ENCODE measurements at places on chromosomes 6 and 20.

DNA sequence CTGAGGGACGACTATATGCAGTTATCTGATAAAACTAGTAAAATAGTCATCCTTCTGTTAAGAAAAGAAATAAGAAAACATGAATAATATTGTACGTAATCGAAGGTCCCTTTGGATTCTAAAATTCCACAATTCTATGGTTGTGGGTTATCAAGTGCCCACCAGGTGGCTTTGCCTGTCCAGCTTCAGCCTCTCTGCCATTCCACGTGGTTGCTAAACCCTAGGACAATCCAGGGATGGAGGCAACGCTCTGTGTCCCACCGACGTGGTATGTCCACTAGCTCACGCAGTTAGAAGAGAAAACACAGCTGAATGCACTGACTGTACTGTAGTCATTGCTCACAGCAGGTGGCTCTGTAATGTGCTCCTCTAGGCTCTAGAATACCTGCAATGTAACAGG, 349.3 kb downstream of the FARS2 start:
- no peak for DNase-seq

DNA sequence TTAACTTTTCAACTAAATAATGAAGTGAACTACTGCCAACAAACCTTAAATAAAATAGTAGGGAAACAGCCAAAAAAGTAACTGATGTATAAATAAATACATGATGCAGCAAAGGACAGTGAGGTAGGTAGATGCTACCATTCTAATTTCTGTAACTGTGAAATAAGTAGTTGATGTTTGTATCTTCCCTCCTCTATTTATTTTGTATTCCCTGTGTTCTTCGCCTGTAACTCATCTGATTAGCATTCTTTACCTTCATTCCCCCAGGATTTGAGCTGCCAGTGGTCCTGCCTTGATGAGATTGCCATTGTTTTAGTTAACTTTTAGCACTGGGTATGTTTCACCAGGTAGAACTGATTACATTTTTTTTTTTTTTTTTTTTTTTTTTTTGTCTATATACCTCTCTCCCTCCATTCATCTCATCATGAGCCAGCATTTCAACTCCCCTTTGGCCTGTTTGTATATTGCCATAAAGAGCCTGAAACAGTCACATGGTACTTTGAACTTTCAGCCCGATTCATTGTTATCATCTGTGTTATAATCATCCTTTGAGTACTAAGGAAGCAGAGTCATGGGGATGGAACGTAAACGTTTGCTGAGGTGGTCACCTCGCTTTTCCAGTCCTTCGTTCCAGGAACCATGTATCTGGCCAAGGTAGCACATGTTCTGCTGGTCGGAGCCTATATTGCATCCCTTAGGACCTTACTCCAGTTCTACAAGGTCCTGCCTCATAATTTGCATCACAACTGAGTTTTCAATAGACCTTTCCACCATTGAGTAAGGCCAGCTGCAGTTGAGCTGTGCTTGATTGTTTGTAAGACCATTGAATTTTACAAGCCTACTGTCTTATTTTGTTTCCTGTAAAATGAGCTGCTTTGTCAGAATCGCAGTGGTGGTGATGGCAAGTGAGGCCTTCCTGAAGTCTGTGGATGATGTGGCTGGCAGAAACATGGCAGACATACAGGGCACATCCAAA, 107.6 kb downstream of the JAG1 start:
- no peak for DNase-seq

DNA sequence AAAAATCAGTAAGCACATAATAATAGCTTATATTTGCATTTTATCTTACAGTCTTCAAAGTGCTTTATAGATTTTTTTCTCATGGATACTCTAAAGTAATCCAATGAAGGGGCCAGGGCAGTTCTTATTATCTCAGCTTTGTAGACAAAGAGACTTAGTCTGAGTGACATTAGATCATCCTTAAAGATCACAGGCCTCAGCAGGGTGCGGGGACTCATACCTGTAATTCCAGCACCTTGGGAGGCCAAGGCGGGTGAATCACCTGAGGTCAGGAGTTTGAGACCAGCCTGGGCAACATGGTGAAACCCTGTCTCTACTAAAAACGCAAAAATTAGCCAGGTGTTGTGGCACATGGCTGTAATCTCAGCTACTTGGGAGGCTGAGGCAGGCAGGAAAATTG, 14.5 kb downstream of the FERMT1 start:
- DNase-seq = no peak

DNA sequence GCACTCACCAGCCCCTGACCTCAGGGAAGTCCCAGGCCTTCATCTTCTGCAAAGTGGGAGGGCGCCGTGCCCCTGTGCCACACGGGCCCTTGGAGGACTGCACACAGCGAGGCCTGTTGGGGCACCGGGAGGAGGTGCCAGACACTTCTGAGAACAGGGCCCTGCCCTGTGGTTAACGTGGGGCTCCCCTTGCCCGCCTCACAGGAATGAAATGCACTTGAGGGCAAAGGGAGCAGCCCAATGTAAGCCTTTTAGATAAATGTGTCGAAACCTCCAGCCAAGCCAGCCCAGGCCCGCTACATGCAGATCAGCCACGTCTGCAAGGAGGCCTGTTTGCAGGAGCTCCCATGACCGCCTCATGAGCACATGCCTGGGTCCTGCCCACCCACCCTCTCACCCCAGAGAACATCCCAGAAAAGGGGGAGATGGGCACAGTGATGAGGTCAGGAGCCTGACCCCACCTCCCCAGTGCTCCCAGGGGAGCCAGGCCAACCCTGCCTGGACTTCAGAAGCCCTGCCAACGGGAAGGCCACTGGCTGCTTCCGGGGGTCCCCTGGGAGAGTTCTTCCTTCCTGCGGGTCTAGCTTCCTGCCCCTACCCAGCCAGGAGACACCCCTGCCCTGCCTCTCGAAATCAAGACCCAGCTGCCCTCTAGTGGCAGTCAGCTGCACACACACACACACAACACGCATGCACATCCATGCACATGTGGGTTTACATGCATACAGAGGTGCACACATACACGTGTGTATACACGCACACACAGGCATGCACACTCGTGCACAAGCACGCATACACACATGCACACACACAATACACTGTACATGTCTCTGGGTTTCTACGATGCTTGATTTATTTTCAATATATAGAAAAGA, 178.7 kb downstream of the TAF4 start:
- DNase-seq = no peak

GRCh38 chr6:84653027-84653551, 111.3 kb downstream of the TBX18 start:
- DNase-seq = no peak

DNA sequence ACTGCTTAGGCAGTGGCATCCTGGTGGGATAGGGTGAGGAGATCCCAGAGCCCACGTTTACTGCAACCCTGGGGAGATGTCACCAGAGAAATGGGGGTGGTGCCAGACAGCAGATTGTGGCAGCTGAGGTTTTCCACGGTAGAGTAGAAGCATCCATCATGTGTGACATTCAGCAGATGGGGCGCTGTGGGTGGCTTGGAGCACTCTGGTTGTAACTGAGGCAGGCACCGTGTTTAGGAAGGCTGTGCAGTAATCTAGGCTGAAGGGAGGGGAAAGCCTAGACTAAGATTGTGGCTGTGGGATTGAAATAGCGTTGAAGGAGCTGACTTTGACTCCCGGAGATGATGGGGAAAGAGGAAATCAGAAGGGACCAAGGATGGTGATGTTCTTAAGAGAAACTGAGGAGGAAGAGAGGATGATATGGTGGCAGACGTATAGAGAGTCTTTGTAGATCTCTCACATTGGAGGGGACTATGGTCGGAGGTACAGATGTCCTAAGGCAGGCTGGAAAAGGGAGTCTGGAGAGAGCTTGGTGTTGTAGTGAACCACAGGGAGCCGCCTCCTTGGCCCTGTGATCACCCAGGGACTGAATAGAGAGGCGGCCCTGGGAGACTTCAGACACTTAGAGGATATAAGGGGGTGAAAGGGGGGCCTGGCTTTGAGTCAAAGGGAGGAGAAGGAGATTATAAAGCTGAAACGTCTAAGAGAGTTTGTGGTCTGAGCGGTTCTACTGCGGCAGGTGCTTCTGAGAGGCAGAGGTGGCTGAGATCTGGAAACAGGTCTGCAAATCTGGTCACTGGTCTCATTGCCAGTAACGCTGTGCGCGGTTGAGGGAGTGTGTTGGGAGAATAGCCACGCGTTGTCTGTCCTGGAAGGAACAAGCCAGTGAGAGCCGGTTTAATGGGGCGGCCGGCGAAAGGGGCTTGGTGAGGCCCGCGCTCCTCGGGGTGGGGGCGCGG, 792 bp upstream of the MICA start:
- no peak for DNase-seq

DNA sequence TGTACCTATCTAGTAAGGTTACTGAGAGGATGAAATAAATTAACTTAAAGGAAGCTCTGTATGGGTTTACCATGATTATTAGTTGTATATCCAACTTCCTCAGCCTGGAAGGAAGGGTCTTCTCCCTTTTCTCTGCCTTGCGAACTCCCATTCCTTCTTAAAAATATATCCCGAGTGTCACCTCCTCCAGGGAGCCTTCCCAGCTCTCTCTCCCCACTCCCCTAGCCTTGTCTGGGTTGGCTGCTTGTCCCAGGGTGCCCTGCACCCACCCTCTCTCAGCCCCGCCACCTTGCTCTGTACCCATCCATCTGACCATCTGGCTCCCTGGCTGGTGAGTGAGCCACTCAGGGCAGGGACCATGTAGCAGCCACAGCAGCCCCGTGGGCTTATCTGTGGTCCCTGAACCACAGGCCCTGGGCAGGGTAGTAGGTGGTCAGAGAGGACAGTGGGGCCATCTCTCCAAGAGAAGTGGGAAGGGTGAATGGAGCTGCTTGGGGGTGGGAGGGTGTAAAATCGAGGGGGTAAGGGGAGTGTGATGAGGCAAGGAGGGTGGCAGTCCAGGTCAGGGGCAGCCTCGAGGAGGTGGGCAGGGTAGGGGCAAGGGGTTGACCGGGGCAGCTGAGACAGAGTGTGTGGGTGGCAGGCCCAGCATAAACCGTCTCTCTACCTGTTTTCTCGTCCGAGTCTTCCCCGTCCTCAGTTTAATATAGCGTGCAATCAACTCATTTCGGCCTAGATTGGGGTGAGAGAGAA, 12.8 kb downstream of the TEAD3 start:
- DNase-seq = no peak

GRCh38 chr6:137989664-137990063, 117.6 kb downstream of the PERP start:
- no peak for DNase-seq

GRCh38 chr6:145339089-145339488, 396.2 kb downstream of the EPM2A start:
- no peak for DNase-seq

DNA sequence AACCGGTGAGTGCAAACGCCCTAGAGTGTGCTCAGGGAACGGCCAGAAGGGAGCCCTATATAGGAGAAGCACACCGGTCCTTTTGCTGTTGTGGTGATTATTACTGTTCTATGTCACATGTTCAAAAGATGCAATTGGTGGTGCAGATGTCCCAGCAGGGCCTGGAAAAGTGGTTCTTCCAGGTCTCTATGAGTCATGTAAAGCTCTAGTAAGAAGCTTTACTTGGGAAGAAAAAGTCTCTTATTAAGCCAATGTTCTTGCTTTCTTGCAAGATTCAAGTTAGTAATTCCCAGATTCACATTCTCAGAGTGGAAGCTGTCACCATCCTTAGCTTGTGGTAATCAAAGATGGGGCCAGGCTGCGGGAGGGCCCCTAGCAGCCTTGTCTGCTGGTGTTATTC, 23.3 kb downstream of the EDN3 start:
- DNase-seq = no peak

GRCh38 chr6:55198715-55199114, 24.4 kb downstream of the HCRTR2 start:
- DNase-seq = no peak

DNA sequence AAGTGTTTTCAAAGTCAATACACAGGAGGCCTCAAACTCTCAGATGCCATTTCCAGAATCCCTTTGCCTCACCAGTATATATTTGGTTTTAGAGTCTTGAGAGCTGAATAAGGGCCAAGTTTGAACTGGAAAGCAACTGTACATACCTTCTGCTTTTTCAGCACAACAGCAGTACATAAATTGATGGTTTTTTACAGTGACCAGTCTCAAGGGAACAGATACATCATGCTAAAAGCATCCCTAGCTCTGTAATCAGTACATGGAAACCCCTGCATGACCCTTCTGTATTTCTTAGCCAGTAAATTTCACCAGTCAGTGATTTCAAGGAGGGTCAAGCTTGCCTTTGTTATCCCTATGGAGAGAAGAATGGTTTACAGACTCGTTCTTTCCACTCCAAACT, 40.6 kb upstream of the ECHDC1 start:
- DNase-seq = no peak

GRCh38 chr20:41306061-41306727, 11.3 kb downstream of the ZHX3 start:
- no peak for DNase-seq

DNA sequence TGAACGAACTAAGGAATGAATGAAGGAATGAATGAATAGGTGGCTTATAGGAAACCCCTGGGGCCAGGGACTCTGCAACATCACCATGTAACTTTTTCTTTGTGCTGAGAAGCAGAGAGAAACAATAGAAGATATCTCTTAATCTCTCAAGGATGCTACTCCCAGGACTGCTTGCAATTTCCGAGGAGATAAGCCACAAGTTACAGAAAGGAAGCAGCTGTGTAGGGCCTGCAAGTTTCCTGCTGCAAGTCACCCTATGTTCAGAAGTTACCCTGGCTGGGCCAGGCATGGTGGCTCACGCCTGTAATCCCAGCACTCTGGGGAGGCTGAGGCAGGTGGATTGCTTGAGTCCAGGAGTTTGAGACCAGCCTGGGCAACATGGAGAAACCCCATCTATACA, 7.3 kb upstream of the MAVS start:
- no peak for DNase-seq

DNA sequence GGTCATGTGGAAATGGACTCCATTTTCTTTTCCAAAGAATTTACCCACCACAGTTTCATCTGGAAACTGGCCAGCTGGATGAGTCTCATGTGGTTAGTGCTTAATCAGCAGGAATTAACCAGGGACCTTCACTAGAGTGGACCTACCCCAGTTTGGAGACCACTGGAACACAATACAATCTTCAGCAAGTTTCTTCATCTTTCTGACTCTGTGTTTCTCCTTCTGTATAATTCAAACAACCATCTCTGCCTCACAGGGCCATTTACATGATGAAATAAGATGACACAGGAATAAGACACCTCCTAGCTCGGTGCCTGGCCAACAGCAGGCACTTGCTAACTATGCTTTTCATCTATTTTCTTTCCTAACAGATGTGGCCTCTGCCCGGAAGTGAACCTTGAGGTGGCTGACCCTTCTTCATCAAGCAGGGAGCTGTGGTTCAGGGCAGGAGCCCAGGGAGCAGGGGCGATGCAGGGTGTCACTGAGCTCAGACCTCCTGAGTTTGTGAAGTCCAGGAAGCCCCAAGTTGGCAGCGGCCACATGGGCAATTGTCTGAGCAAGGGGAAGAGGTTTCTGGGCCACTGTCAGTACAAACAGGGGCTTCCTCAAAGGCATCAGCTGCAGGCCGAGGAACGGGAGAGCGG, 98.8 kb downstream of the SOD2 start:
- no peak for DNase-seq

DNA sequence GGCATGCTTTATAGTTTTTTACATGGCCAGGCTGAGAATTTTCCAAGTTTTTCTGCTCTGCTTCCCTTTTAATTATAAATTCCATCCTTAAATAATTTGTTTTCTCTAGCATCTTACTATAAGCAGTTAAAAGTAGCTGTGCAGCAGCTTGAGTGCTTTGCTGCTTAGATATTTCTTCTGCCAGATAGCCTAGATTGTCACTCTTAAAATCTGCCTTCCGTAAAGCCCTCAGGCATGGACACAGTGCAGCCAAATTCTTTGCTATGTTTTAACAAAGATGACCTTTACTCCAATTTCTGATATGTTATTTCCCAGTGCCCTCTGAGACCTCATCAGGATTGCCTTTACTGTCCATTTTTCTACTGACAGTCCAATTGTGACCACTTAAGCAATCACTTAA, 92.6 kb upstream of the SGK1 start:
- no peak for DNase-seq

Data from stimulated activated CD8-positive, alpha-beta memory T cell treated with anti-CD3 and anti-CD28 coated beads, Interleukin-7, amount 100 ng/mL, for 1 hour (primary cell).